Fibroblast of upper back skin (primary cell): ENCODE measurements at places on chromosomes 6 and 20.

- no peak for DNase-seq
Observed at GRCh38 chr6:36862164-36862847, 12.3 kb downstream of the PPIL1 start.

DNA sequence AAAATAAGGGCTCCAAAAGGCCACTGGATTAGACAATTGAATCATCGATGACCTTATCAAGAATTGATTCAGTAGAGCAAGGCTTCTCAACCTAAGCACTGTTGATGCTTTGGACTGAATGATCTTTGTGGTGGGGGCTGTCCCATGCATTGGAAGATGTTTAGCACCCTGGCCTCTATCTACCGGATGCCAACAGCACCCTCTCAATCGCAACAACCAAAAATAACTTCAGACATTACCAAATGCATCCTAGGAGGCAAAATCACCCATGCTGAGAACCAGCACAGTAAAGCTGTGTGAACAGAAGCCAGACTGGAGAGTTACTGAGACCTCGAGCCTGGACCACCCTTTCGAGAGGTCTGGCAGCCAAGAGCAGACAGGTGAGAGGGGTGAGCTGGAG lies 67.5 kb downstream of the TBC1D7 start:
- no peak for DNase-seq

- DNase-seq, result no peak
Observed at GRCh38 chr20:58740356-58741308, 48.0 kb downstream of the NPEPL1 start.

DNA sequence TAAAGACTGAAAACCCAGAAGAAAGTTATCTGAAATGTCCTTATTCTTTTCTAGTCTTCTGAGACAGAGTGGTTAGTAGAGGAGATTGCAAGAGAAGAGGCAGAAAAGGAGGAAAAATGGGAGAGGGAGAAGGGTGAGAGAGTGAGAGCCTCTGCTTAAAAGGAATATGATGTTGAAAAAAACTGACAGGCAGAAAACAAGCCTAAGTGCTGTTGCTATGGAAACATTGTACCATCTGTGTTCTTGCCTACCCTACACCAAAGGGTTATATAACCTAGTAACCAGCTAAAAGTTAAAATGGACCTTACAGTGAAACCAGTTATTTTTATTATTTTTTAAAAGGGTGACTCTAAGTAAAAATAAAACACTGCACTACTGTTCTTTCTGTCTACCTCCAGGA lies 28.3 kb upstream of the SH3BGRL2 start:
- DNase-seq, result no peak

DNA sequence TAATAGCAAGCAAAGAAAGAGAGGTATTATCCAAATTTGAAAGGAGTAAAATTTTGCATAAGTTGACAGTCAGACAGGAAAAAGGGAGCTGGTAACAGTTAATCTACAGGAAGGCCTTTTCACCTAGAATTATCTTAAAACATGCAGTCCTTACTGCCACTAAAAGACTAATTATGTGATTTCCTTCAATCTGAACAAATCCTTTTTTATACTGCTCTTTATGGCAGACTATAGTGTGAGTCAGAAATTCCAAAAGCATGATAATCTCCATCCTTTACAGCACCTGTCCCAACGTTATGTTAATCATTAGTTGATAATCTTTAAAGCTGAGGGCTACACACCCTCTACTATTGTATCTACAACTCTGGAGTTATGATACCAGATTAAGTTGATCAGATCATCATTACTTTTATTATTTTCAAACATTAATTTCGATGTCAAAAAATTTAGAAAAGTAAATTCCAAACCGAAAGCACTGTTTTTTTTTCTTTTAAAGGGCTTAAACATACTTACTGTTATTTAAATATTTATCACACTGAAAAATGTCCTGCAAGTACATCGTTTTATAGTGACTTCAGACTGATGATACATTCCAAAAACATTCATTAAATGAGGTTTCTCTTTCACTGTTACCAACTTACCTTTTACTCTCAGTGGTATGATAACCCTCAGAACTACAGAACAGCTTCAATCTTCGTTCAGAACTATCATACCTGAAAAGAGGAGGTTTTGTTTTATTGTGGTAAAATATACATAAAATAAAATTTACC lies 33.2 kb upstream of the AKAP7 start:
- DNase-seq, result peak; percentile 30

DNA sequence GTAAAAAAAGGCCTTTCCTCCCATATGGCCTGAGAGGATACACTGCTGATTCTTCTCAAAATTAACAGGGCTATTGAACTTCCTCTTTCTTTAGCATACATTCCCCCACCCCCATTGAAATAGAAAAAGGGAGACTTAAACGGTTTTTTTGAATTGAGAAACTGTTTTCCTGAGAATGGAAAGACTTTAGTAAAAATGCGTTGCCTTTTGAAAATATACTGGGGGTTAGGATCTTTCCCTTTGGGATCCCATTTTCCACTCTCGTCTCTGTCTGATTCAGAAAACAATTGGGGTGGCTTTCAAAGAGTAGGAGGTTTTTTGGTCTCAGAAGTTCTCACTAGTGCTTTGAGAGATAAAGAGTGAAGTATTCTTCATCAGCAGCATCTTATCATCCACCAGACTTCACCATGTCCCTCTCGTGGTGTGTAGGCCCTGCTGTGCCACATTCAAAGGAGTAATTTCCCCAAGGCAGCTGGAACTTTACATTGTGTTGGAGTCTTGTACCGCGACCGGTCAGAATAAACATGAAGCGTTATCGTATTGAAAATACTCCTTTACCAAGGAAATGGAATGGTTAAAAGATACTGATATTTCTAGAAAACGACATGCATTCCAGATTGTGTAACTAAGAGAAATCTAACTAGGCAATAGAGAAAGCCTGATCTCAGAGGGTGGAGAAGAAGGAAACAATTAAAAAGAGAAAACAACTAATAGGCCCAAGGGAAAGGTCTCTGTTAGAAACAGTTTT lies 10.6 kb downstream of the MYB start:
- DNase-seq, result no peak

DNA sequence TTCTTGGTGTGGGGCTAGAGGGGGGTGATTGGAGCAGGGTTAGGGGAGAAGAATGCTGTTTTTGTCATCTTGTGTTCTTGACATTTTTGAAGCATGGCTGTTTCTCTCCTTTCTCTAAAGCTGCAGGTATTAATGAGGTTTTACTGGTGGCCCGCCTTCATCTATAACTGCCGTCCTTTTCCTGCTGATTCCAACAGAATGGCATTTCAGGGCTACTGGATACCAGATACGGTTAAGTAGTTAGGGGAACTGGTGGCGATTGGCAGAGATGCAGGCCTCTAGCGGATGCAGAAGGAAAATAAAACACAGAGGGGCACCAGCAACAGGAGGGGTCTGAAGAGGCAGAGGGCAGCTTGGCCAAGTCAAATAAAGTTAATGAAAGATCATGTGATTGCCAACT lies 89.7 kb upstream of the EEF1E1 start:
- DNase-seq, result no peak

GRCh38 chr6:134806180-134806798 lies 143.6 kb downstream of the ALDH8A1 start:
- peak; percentile 46 for DNase-seq

DNA sequence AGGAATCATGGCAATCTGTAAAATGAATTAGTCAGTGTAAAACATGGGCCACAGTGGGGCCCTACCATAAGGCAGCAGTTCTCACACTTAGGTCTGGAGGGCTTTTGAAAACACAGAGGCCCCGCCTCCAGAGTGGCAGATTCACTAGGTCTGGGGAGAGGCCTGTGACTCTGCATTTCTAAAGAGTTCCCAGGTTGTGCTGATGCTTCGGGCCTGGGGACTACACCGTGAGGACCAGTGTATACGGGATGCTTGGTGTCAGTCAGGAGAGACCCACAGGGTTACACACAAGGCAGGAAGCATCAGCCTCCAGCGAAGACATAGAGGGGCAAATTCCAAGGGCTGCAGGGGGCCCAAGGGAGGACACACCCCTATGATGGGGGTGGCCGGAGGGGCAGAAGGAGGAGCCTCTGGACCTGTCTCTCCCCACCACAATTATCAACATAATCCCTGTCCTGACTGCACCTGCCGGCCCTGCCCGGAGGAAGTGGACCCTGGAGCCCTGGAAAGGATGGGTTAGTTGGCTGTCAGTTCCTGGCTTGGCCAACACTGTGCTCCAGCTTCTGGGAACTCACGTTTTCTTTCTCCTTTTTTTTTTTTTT lies 46.7 kb downstream of the FGD2 start:
- DNase-seq, result no peak

- no peak for DNase-seq
Observed at GRCh38 chr6:31979238-31979898, 2.5 kb upstream of the C4A start.

DNA sequence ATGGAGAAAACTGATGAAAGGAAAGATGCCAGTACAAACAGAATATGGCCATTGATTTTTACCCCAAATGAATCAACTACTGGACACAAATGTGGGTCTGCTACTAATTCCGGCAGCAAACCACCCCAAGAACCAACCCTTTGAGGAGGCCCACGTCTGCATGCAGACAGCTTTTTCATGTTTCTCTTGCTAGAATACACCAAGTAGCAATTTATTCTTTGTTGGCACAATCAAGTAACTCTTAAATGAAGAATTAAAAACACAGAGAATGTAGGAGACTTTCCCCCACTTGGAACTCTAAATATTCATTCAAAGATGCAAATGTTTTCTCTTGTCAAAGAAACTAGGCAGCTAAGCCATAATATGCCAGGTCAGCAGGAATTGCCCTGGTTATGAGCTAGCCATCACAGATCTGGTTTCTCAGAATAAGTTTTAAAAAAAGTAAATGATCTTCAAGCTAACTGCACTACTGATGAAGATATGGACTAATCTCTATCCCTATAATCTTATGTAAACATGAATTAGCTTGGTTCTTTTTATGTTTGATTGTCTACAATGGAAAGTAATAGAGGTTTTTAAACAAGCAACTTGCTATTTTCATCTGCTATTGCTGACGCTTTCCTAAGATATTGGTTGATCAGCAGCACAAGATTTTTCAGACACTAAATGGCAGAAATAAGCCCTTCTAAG lies 163.1 kb upstream of the THEMIS start:
- no peak for DNase-seq

DNA sequence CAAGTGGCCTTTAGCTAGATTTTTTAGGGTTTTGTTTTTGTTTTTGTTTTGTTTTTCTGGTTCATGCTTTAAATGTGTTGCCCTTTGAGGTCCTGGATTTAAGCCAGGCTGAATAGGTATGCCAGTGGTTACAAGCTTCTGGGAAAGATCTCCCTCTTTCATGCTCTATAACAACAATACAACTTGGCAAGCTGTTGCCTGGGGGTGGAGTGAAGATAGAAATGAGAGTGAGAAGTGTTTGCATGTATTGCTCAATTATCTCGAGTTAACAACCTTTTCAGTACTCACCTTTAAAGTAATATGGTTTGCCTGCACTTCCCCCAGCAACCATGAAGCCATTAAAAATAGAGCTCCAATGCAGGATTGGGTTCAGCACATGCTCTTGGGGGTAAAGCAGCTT lies 19.2 kb upstream of the HAO1 start:
- no peak for DNase-seq

GRCh38 chr6:113650610-113650979 lies 206.6 kb upstream of the MARCKS start:
- DNase-seq, result no peak

GRCh38 chr20:55070001-55070400 lies 594.6 kb downstream of the DOK5 start:
- no peak for DNase-seq

DNA sequence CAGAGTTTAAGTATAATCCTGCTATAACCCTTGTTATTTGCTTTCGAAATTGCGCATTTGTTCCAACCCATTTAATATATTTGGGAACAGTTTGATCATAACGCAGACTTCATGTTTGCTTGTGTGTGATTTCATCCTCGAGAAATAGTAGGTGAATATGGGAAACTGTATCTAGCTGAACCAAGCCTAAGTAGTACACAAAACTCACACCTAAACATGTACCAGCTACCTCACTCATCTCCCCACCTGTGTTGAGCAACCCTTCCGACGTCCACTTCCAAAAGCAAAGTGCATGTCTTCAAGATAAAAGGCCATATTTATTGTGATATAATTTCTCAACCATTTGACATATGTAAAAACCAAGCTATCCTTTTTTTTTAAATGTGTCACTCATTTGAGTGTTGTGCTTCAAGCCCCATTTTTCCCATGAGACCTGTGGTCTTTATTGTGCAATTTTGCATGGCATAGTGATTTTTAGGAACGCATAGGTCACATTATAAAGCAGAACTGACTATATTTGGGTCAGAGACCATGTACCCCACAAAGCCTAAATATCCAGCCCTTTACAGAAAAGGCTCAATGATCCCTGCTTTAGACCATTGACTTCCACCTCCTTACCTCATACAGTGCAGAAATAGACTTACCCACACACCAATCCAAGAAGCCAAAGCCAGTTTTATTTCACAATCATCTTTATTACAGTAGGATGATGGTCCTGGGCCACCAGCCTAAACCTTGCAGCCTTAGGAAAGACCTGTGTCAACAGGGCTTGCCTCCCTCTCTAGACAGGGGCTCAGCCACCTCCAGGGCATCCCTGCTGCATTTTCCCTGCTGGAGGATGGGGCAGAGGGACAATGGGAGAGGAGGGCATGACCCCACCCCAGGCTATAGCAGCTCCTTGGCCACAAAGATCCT lies 7.1 kb downstream of the CCND3 start:
- DNase-seq, result no peak

DNA sequence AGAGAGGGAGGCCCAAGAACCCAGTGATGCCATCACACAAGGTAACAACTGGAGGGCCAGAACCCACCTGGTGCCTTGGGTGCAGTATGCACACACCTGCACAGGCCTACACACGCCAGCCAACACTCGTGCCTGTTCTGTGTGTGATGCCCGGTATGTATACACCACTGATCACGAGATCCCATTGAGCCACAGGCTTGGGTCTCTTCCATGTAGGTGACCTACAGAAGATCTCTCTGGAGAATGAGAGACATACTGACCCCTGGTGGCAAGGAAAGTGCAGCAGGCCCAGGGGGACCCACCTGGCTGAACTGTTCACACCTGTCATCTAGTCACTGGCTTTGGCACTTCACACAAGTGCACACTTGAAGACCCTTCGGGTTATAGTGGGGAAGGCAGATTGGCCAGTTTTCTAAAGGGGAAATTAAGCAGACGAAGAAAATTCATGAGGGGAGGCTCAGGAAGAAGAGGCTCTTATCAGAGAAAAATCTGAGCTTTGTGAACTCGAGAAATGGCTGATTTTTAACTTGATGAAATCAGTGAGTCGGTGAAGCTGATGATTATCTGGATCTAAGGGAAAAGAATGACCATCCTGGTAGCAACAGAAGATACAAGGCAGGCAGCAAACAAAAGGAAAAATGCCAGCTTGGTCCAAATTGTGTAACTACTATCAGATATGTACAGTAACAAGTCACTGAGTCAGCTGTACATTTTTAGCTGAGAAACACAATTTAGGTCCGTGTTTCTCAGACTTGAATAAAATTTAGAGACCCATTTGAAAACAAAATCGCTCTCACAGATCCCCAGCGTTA lies 69.1 kb upstream of the PBOV1 start:
- DNase-seq, result peak; percentile 28

- DNase-seq, result peak; percentile 73
Observed at GRCh38 chr6:43723737-43724295, 36.2 kb upstream of the MRPS18A start.

- DNase-seq, result peak; percentile 69
Observed at GRCh38 chr6:111711984-111712752, 106.5 kb upstream of the TRAF3IP2 start.
